NCI-H1930 (cell line): ENCODE measurements at places on chromosomes 4 and X.

DNA sequence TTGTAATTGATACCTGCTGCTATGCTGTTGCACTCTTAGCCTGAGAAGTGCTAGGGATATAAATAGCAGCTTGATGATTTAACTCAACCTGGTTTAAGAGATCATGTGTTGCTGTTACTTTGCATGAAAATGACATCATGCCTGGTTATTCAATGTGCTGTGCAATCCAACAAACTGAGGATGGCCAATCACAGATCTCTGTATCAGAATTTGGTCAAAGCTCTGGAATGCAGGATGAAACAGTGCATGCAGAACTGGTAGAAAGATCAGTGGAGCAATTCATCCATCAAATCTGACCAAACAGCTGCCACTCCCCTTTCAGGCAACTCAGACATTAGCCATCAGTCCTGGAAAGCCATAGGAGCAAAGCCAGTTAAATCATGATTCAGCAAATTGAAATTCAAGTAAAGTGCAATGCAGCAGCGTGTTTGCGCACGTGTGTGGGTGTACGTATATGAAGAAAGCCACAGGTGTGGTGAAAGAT lies 160.3 kb upstream of the RASGEF1B start:
- DNase-seq = no peak

- no peak for DNase-seq
These were observed 370.6 kb upstream of the RPS6KA3 start for GRCh38 chrX:20637351-20637750.

DNA sequence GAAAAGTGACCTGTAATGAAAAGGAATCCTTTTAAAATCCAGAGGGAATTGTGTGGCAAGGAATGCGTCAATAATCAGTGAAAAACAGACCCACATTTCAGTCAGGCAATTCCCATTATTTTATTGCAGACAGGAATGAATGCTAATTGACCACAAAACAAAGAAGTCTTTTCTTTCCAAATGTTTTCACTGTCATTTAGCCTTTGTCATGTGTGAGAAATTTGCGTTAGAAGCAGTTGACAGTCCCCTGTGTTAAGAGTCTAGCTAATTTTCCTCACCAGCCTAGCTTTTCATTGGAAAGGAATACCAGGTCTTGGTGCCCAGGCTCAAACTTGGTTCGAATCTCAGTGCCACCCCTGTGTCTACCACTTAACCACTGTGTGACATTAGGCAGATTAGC lies 83.4 kb downstream of the KIT start:
- DNase-seq = no peak

GRCh38 chrX:100863326-100863864 lies 10.8 kb downstream of the NOX1 start:
- no peak for DNase-seq

DNA sequence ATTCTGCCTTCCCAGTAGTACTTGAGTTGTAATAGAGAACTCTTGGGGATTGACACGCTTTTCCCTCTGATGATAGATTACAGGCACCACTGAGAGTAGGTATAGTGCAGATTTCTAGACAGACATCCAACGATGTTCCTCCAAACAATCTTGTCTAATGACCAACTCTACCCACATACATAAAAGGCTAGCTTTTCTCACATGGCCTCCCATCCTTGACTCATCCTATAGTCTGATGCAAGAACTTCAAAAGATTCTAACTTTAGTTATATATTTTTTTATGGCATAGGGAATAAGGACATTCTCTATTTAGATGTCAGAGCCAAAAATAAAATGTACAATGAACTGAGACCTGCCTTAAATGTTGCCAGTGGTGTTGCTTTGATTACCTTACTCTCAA lies 60.9 kb downstream of the GLRA2 start:
- no peak for DNase-seq

GRCh38 chr4:94160774-94161173 lies 46.9 kb upstream of the SMARCAD1 start:
- no peak for DNase-seq

- no peak for DNase-seq
These were observed 38.3 kb downstream of the VSIG4 start for GRCh38 chrX:66001596-66001995.

DNA sequence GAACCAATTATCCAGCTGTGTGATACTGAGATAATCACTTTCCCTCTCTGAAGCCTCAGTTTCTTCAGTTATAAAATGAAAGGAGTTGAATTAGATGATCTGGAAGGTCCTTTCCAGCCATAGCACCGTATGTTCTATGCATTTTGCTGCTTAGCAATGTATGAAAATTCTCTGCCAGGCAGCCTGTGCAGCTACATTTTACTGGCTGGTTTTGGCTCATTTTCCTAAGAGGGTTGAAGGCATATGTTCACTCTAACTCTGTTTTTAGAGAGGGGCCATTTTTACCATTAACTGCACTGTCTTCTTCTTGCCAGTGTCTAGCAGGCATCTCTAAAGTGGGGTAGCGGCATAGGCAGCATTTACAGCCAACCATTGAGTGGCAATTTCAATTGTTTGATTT lies 26.1 kb downstream of the TRPC5 start:
- DNase-seq = no peak

DNA sequence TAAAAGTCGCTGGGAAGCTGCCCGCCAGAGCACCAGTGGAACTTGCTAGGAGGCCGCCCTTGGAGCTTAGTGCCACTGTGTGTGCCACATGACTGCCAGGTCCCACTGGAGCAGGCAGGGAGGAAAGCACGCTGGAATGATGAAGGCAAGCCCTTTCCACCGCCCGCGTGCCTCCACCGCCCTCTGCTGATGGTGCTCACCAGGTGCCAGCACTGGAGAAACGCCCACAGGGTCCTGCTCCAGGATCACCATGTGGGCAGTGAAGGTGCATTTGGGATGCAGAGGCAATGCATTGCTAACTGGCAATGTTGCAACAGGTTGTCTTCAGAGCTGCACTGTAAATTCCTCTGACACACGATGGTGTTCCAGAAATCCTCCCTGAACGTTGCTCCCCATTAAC lies 76.3 kb downstream of the SHROOM2 start:
- DNase-seq = no peak

DNA sequence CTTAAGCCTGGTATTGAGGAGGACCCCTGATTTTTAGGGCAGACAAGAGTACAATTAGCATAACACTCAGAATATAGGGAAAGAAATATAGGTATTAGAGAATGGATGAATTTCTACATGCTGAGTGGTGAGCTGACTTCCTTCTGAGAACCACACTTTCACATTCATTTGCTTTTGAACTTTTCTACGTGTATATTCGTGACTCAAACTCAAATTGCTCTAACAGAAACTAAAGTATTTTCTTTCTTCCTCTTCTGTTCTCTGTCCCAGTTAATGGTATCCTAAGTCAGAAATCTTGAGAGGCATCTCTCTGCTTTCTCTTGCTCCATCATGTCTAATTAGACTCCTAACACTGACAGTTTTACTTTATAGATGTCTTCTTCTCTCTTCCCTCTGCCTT lies 103.2 kb upstream of the CITED1 start:
- DNase-seq = no peak

DNA sequence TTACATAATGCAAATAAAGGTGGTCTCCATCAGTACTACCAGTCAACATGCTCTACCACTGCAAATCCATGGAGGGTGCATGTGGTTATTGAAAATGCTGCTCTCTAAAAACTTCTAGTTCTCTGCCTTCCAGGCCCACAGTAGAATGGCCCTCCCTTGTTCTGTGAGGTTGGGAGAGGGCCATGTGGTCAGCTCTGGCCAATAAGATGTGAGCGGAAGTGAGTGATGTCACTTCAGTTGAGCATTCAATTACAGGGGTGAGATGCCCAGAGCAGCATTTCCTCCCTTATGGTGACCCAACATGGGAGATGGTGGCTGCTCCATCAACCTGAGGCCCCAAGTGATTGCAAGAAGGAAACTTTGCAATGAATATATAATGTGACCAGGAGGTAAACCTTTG lies 148.8 kb downstream of the CPEB2 start:
- DNase-seq = no peak

- no peak for DNase-seq
These were observed 8.0 kb downstream of the GASK1B start for GRCh38 chr4:158164768-158165213.

GRCh38 chrX:131747173-131747572 lies 203.3 kb downstream of the OR13H1 start:
- DNase-seq = peak; percentile 87

DNA sequence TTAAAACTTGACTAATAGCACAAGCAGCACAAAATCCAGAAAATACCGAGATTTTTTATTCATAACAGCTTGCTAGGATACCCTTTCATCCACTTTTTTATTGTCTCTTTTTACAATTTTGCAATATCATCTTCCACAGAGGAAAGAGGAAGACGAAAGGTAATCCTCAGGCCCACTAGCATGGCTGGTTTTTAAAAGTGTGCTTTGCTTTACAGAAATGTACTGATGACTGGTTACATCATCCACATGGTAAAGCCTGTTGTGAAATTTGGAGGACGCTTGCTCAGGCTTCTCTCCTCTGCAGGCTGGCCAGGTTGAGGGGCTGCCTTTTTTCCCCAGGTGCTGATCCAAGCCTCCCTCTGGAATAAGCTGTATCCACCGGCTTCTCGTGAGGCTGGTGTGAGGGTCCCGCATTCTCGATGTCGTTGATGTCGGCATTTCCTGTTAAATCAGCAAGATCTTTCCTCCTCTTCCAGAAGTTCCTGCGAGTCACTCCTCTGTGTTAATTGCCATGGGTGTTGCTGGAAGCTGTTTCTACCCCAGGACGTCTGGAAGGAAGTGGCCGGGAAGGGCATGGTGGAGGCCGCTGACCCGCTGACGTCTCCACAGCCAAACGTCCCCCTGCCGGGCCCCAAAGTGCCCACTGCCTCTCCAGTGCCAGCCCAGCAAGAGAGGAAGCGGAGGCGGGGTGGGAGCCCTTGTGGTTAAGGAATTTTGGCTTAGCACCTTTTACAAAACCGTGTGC lies 5.8 kb upstream of the DGKQ start:
- DNase-seq = no peak

GRCh38 chr4:91035276-91035675 lies 908.1 kb downstream of the CCSER1 start:
- DNase-seq = no peak

DNA sequence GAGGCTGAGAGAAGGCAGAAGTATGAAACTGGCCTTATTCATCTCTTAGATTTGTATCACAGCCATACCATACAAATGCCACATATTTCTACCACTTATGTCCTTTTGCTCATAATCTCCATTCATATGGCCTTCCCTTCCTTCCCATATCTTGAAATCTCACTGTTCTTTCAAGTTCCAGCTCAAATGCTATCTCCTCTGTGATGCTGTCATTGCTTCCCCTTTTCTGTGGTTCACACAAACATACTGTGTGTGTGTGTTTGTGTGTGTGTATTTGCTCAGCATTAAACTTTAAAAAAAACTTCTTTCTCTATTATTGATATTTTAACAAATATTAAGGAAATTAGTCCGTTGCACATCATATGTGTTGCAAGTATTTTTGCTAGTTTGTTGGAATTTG lies 26.7 kb downstream of the PHKA1 start:
- DNase-seq = no peak

GRCh38 chr4:74033739-74034138 lies 4.8 kb downstream of the CXCL3 start:
- DNase-seq = no peak

DNA sequence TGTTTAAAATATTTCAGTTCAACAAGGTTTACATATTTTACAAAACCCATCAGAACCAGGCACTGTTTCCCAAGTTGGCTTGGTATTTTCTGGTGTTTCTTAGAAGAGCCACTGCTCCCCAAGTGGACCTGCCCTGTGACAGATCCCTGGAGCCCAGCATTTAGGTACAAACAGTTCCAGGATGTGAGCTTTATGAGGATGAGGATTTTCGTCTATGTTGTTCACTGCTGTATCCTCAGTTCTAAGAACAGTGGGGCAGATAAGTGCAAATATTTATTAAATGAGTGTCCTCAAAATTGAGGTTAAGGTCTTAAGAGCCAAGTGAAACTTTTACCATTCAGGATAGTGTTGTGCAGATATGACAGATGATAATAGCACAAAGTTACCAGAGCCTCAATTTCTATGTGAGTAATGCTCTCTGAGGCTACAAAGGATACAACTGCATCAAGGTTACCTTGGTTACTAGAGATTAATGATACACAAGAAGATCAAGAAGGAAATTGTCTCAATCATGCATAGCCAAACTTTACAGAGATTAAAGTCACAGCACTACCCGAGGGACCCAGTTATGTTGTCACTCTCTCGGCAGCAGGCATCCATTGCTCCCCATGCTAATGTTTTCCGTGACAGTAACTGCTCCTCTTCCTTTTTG lies 37.5 kb downstream of the ANXA3 start:
- no peak for DNase-seq

DNA sequence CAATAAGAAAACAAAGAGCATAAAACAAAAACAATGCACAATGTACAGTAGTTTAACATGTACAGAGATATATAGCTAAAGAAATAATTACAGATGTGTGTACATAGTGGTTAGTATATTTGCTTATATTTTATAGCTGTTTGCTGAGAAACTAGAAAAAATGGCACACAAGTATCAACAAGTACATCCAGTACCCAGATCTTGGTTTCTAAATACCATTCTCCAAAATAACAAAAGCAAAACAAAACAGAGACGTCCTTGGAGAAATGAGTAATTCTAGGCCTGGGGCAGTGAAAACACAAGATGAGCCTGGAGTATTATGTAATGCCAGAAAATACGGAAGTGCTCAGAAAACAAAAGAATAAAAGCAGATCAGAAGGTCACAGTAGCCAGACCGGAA lies 189.6 kb downstream of the TMEM47 start:
- no peak for DNase-seq

DNA sequence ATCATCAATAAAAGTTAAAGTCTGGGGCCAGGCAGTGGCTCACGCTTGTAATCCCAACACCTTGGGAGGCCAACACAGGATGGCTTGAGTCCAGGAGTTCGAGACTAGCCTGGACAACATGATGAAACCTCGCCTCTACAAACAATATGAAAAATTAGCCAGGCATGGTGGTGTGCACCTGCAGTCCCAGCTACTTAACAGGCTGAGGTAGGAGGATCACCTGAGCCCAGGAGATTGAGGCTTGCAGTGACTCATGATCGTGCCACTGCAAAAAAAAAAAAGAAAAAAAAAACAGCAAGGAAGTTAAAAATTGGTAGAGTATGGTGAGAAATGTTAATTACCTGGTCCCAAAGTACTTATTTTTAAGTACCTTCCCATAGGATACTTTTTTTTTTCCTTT lies 27.5 kb downstream of the FBXW7 start:
- DNase-seq = no peak

- no peak for DNase-seq
These were observed 69.5 kb downstream of the IL15 start for GRCh38 chr4:141705747-141706377.

DNA sequence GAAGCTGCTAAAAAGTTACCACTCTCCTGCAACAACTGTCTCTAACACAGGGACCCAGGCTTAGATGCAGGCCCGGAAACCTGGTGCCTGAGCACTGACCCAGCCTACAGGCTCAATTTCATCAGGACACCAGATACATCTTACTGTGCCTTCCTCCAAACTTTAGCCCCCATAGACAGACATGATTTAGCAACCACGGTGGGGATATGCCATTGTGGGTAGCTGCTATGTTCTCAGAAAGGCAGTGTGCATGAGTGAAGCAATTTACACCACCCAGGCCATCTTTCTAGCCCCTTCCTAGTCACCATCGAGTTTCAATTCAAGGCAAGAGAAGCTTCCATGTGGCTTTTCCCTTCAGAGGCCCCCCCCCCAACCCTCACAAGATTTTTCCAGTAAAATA lies 2.7 kb downstream of the HS3ST1 start:
- no peak for DNase-seq
